ENCODE measurements at places on chromosomes 1 and 21. TPM values are rescaled to one million over a fixed set of nuclear protein-coding genes. Genes with fewer than 3 reads are reported as not detected.

- no peak for DNase-seq
- H3K27me3 ChIP-seq = peaks cover 5% of the 10 kb centered on the region
- no peaks in the 10 kb centered on the region for H3K36me3 ChIP-seq
- H3K4me1 ChIP-seq = no peaks in the 10 kb centered on the region
- H3K4me3 ChIP-seq = no peak overlapping the region
Measured at GRCh38 chr1:206975306-206975705, 5.0 kb upstream of the FCAMR start.

ERICH3 gene
- polyA plus RNA-seq = 0.10 TPM

TCP10L gene
- 0.39 TPM for polyA plus RNA-seq

TRIM46 gene
- polyA plus RNA-seq = 3.4 TPM

- H3K4me1 ChIP-seq = peaks cover 7% of the 10 kb centered on the region
- H3K27ac ChIP-seq = no peak overlapping the region
- DNase-seq = peak; percentile 82
- no peak overlapping the region for H3K4me3 ChIP-seq
Measured at GRCh38 chr1:67149179-67149770, 14.5 kb upstream of the C1orf141 start.

- no peaks in the 10 kb centered on the region for H3K36me3 ChIP-seq
- H3K27me3 ChIP-seq = no peaks in the 10 kb centered on the region
- no peak overlapping the region for H3K4me3 ChIP-seq
- DNase-seq = no peak
- no peaks in the 10 kb centered on the region for H3K4me1 ChIP-seq
Measured at GRCh38 chr1:74286414-74286813, 51.2 kb downstream of the TNNI3K start.

GRCh38 chr1:170776777-170777176, 112.8 kb downstream of the PRRX1 start:
- H3K36me3 ChIP-seq = no peaks in the 10 kb centered on the region
- H3K27ac ChIP-seq = no peak overlapping the region
- no peak overlapping the region for H3K4me3 ChIP-seq
- no peaks in the 10 kb centered on the region for H3K4me1 ChIP-seq
- no peaks in the 10 kb centered on the region for H3K27me3 ChIP-seq
- DNase-seq = no peak

DNA sequence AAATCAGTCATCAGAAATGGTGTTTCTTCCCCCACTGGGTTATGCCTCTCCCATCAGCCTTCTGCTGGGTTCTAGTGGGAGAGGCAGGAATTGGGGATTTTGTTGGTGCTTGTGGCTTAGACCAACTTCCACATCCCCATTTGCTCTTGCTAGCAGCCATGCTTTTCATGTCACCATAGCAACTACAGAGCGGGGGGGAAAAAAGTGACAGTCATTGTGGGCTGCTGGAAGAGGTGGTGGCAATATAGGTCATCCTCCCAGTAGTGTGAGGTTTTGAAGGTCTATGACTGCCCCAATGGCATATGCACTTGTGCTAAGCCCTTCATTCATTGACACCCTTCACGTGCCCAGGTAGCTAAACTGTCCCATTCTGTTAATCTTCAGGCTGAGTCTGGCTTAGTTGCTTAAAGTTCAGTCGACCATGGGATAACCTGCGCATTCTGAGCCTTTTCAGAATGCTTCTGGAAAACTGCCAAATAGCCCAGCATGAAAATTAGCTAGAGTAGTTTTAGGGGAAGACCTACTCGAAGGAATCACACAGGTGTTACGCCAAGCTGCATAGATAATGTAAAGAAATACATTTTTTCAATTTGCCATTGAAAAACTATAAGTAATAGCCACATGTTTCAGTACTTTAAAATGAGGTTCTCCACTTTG, 53.7 kb upstream of the ZNF326 start:
- H3K4me3 ChIP-seq = no peak overlapping the region
- no peaks in the 10 kb centered on the region for H3K27me3 ChIP-seq
- DNase-seq = peak; percentile 10
- H3K27ac ChIP-seq = no peak overlapping the region
- H3K36me3 ChIP-seq = no peaks in the 10 kb centered on the region

DNA sequence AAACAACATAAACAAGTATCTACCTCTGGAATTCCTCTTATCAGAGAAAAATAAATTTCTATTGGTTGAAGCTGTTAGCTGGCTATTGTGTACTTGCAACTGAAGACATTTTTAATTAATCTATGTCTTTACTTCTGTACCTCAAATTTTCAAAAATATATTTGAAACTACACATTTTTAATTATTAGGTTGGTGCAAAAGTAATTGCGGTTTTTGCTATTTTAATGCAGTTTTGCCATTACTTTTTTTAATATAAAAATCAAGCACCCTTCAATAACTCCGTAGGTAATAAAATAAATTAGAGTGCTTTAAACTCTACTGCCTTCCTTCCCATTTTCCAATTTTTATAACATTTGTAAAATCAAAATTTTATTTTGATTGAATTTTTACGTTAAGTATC, 262.1 kb upstream of the DUSP10 start:
- no peaks in the 10 kb centered on the region for H3K36me3 ChIP-seq
- no peaks in the 10 kb centered on the region for H3K27me3 ChIP-seq
- DNase-seq = no peak
- peaks cover 4% of the 10 kb centered on the region for H3K4me1 ChIP-seq
- H3K4me3 ChIP-seq = no peak overlapping the region

DDR2 gene
- polyA plus RNA-seq = 0.06 TPM

DNA sequence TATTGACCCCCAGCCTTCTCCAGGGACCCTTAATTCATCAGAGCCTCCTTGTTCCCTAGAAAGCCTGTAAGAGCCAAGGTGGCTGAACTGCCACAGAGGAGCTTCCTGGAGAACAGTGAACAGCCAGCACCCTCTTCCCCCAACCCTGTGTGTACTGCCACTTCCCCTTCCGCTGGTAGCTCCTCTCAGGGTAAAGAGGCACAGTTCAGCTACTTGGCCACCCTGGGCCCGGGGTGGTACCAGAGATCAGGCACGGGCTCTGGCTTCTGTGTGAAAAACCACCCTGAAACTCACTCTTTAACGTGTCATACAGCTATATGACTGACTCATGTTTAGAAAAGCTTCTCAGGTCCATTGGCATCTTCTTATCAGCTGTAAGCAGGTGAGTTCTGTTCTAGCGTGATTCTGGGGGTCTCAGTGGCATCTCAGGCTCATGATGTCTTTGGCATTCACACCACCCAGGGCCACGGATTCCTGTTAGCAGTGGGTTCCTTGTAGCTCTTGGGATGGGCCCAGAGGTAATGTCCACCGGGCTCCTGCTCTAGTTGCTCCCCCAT, 22.4 kb downstream of the ARMH1 start:
- H3K36me3 ChIP-seq = peaks cover 2% of the 10 kb centered on the region
- H3K4me1 ChIP-seq = peaks cover 44% of the 10 kb centered on the region
- peak overlapping the region; percentile 67 for H3K27ac ChIP-seq
- no peak overlapping the region for H3K4me3 ChIP-seq
- peak; percentile 64 for DNase-seq
- H3K27me3 ChIP-seq = no peaks in the 10 kb centered on the region

Data from B cell (primary cell).